ENCODE measurements at places on chromosomes 2 and 18.

- DNase-seq, result no peak
Observed at GRCh38 chr18:67550872-67551520, 34.5 kb upstream of the DSEL start.

GRCh38 chr2:158686210-158686691, 108.9 kb upstream of the DAPL1 start:
- no peak for DNase-seq

GRCh38 chr2:164257742-164258141, 363.5 kb downstream of the GRB14 start:
- DNase-seq, result no peak

DNA sequence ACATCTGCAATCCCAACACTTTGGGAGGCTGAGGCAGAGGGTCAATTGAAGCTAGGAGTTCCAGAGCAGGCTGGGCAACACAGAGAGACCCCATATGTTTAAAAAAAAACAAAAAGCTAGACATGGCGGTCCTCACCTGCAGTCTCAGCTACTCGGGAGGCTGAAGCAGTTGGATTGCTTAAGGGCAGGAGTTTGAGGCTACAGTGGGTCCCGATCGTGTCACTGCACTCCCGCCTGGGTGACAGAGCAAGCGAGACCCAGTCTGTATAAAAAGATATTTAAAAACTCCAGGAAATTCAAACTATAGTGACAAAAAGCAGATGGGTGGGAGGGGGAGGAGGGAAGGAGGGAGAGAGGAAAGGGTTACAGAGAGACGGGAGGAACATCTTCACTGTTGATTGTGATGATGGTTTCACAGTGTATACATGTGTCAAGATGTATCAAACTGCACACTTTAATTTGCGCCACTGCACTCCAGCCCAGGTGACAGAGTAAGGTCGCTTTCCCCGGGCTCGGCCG, 942 bp upstream of the ZNF236 start:
- no peak for DNase-seq

- DNase-seq, result no peak
Observed at GRCh38 chr2:230418341-230419016, 2.5 kb downstream of the SP100 start.
